OCI-LY7 (cell line): ENCODE measurements at places on chromosomes 2 and 18. TPM values are rescaled to one million over a fixed set of nuclear protein-coding genes. Genes with fewer than 3 reads are reported as not detected.
A peak's percentile ranks its signal among the peaks of the same experiment; 100 is the strongest.

GRCh38 chr2:219029829-219030165, 11.5 kb downstream of the CFAP65 start:
- peak; percentile 74 for DNase-seq

DNA sequence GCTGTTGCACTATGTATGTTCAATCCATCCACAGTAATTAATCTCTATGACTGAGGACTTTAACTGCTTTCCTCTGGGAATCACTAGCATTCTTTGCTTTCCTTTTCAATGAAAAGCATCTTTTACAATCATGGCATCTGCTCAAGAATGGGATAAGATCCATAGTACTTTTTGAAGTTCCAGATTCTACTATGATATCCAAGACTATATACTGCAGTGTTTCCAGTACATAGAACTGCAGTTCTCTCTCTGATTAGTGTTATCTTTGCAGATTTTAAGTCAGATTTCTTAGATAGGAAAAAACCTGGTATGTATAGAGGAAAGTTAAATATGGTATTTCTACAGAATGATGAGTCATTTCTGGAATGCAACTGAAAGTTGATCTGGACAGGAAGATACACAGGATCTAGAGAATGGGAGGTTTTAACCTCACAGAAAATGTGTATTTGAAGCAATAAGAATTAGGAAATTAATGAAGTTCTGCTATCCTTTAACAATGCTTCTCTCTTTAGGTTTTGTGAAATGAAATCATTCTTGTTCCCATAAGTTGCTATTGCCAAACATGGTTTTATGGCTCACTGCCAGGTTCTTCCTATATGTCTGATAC, 670.7 kb downstream of the ERBB4 start:
- no peak for DNase-seq

- DNase-seq: no peak
These were observed 467.7 kb downstream of the THSD7B start for GRCh38 chr2:137233091-137233490.

DNA sequence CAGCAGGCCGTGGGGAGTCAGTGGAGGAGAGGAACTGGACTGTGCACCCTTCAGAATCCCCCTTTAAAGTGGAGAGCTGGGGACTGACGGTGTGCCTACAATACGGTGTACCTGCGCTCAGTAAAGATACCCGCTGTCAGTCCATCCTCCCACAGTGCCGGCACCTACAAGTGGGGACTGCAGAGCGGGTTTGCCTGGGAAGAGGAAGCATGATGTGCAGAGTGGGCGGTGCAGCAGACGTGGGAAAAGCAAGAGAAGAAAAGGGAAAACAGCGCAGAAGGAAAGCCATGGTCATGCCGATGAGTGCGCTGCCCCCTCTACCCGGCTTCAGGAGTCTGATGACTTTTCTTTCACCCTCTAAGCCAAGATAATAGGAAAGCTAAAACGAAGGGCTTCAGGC, 148.0 kb downstream of the TPO start:
- DNase-seq: no peak

SLC5A7 gene
- total RNA-seq: not detected in 2 replicates

ITGB6 gene
- total RNA-seq: not detected in 2 replicates
